Urothelium cell line (cell line): ENCODE measurements at places on chromosomes 7 and 10.
A peak's percentile ranks its signal among the peaks of the same experiment; 100 is the strongest.

GRCh38 chr10:132233501-132234085 lies 46.8 kb downstream of the DPYSL4 start:
- no peak for DNase-seq

DNA sequence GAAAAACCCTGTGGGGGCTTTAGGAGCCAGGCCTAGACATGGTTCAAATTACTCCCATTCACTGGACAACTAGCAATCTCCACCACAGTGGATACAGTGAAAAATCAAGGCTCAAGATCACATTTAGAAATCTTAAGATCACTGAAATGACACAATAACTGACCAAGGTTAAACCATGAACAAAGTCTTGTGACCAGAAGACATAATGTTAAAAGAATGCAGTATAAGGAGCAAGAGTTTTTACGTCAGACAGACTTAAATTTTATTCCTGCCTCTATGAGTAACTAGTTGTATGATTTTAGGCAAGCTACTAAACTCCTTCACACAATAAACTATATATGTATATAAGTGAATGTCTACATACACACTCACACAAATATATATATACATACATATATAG lies 68.5 kb downstream of the MICU1 start:
- no peak for DNase-seq

- no peak for DNase-seq
Observed at GRCh38 chr7:11751807-11752389, 80.1 kb downstream of the THSD7A start.

DNA sequence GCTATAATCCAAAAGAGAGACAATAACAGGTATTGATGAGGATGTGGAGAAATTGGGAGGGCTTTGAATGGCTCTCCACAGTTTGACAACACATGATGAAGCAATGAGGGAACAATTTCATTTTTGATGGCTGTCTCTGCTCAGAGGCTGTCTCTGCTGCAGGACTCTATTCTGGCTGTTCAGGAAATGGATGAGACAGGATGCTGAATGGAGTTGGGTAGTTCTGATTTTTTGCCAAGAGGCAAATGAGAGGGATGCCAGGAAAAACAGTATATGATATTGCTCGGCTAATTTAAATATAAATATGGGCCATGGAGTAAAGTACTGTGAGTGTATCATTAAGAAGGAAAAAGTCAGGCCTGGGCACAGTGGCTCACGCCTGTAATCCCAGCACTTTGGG lies 16.8 kb downstream of the APBB1IP start:
- DNase-seq = no peak

GRCh38 chr7:91228327-91228726 lies 35.9 kb upstream of the FZD1 start:
- no peak for DNase-seq

- peak; percentile 89 for DNase-seq
Observed at GRCh38 chr7:47291461-47292081, 290.3 kb downstream of the TNS3 start.

DNA sequence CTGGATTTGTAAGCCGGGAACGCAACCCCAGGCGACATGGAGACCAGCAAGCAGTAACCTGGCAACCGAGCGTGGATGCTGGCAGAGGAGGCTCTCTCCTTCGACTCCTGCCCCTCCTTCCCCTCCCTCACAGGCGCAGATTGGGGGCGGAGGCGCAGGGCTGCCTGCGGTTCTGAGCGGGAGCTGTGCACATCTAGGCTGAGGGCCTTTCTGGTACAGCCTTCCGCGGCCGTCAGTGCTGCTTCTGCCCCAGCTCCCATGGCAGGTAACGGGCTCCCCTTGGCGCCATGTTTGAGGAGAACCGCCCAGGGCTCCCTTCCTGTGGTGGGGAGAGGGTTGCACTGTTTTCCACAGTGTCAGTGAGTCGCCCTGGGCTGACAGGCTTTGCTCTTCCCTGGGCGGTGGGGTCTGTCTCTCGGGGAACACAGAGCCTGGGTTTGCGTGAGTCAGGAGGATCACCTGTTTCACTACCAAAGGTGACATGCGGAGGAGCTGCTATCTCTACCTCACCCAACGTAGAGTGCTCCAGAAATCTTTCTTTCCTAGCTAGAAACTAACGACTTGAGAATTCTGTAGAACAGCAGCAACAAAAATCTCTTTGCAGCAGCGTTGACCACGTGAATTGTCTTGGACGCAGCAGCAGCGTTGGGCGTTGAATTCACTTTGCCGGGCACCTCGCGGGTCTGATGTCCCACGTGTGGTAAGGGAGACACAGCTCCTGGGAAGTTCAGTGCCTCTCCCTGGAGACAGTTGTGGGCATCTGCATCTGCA lies 154.8 kb upstream of the COBL start:
- DNase-seq = no peak

DNA sequence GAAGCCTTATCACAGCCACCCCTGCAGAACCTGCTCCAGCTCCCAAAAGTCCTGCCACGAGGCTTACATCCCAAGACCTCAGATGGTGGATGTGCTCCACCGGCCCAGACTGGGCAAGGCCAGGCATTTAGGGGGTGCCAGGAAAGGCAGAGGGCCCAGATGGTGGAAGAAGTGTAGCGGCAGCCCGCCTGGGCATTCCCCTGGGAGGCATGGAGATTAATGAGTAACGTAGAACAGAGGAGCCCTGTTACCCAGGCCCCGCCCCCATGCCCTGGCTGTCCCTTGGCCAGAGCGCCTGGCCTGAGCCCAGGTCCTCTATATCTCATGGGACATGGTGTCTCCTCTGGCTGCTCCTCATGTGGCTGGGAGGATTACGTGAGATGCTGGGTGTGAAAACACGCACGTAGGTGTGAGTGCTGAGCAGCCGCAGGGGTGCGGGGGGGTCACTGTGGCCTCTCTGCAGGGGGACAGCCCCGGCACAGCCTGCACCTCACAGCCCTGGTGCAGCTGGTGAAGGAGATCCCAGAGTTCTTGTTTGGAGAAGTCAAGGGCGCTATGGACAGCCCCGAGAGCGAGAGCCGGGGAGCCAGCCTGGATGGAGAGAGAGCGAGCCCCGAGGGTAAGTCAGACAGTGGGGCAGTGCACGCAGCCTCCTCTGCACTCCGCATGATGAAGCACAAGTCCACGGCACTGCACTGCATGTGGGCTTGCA lies 52.9 kb downstream of the ZNF467 start:
- no peak for DNase-seq
